ENCODE measurements at places on chromosomes 3 and 15.

DNA sequence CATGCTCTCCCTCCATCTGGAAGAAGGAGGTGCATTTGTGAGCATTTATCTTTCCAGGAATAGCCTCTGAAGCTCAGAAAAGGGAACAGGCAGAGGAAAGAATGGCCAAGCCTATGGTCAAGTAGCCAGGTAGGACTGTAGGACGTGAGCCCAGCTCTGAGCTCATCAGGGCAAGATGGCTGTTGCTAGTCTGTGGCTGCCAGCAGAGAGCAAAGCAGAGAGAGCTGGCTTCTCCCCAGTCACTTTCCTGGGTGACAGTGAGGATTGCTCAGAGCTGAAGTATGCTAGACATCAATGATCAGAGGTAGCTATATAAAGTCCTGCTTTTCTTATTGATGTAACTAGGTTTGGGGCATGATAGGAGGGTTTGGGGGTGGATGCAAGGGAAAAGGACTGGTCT, 146.1 kb upstream of the SLC24A5 start:
- DNase-seq, result no peak

- DNase-seq, result peak; percentile 71
Observed at GRCh38 chr15:71440489-71441110, 325.3 kb downstream of the THSD4 start.

- no peak for DNase-seq
Observed at GRCh38 chr15:73370151-73370550, 1.4 kb upstream of the HCN4 start.

GRCh38 chr3:100730524-100730923, 21.2 kb downstream of the TFG start:
- no peak for DNase-seq

GRCh38 chr15:28987337-28987736, 101.6 kb downstream of the APBA2 start:
- no peak for DNase-seq

DNA sequence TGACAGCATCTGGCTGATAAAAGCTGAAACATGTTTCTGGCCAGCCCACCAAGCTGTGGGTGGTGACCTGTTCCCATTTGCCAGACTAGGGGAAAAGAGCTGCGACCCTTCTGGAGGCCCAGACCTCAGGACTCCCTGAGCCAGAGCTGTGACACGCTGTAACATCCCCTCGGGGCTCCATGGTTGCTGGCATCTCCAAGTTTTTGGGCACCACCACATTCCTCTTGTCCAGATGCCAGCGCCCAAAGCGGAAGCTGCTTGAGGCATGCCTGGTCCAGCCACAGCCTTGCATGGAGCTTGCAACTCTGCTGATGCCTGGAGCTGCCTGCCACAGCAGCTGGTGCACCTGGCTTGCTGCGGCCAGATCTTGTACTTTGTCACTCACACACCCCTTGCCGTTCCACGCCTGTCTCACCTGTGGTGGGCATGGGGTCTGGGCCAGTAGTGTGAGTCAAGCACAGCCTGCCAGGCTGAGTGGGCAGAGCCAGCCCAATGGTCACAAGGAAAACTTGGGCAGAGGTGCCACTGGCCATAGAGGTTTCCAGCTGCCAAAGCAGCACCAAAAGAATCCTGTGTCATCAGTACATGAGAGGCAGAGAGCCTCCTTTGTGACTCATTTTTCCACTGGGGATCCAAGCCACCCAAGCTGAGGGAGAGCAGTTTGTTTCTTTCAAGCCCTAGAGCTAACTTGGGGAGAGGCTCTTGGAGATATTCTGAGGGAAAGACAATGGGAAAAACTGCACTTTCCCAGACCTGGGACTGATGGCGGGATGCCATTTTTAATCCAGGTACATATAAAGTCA, 45.7 kb upstream of the PTX3 start:
- DNase-seq, result no peak

- DNase-seq, result no peak
Observed at GRCh38 chr15:35667908-35668307, 121.9 kb upstream of the DPH6 start.

DNA sequence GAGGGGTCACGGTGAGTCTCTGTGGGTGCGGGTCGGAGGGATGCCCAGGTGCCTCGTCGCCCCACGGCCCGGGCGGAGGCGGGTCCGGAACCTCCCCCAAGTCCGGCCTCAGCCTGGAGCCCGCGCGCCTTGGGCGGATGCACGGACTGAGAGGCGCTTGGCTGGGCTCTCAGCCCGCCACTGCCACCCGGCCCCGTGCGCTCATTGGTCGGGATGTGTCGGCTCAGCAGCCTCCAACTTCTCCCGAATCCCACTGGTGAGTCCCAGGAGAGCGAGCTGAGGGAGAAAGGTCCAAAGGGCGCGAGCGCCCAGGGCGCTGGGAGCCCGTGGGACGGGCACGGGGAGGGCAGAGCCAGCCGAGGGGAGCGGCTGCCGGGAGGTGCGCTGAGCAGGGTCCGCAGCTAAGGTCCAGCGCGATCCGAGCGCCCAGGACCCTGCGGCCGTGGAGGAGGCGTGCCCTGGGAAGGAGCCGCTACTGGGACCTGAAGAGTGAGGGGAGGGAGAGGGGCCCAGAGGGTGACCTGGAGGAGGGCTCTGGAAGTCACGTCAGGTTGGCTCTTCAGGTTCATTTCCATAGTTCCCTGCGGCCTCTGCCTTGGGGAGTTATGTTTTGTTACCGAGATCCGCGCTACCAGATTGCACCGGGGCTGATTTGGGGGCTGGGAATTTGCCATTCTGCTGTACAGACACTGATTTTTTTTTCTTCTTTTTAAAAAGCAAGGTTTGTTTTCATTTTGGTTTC, at the start of gene MME:
Gene MME (plus strand): TSS at position 574 of the 742 bp plus-strand sequence. CDS start 3,849 bp downstream, outside the sequence.
- no peak for DNase-seq

GRCh38 chr3:65490114-65490513, 548.6 kb downstream of the MAGI1 start:
- DNase-seq, result no peak

- DNase-seq, result peak; percentile 68
Observed at GRCh38 chr15:99100245-99101173, 4.4 kb upstream of the SYNM start.

- DNase-seq, result no peak
Observed at GRCh38 chr3:40237889-40238571, 71.5 kb upstream of the EIF1B start.

DNA sequence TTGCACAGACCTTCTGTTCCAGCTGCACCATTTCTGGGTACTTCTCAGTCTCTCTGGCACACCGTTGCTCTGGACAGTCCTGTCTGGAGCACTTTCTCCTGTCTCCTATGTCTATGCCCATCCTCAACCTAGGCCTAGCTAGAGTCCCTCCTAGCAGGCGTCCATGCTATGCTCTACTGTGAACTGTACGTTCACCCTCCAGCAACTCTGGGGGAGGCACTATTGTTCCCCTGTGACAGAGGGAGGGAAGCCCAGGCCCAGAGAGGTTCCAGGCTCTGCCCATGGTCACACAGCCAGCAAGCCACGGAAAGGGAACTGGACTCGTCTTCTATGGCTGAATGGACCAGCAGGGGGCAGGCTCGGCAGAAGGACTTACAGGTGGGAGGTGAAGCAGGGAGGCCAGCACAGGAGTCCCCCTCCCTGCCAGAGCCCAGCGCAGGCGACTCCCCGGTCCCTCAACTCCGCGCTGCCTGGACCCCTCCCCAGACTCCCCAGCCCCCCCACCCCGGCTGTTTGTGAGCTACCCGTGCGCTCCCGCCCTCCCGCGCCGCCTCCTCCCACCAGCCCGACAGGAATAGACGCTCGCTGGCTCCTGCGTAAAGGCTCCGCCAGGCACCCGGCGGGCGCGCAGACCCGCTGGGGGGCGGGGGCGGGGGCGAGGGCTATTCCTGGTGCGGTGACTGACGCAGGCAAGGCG, 1.7 kb upstream of the LINGO1 start:
- DNase-seq, result peak; percentile 56
